ENCODE measurements at places on chromosomes 2 and 18. TPM values are rescaled to one million over a fixed set of nuclear protein-coding genes. Genes with fewer than 3 reads are reported as not detected.
A peak's percentile ranks its signal among the peaks of the same experiment; 100 is the strongest.

DNA sequence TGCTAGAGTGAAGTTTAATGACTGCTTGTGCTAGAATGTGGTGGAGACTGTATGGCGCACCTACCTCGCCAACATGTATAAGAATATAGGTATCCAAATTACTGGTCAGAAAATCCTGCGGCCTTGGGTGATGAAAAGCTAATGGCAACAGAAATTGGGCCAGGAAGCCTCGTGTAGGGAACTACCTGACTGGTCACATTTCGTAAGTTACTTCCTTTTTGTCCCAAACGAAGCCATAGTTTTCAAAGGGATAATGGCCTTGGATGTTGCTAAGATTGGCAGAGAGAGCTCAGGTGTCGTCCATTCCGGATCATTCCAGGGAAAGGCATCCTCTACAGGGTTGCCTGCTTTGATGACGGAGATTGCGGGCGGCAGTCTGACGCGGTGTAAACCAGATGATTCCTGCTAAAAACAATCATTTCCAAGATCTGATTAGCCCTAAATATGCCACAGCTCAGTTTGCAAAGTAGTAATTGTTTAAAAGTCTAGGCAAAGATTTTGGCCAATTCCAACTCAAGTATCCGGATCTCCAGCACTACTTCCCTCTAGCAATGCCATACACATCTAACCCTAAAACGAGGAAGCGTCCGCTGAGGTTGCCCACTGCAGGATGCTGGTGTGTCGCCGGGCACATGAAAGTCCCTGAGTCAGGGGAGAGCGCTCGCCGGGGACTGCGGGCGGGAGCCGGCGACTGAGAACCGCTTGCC, 708 bp upstream of the MALT1 start:
- no peak for DNase-seq

DNA sequence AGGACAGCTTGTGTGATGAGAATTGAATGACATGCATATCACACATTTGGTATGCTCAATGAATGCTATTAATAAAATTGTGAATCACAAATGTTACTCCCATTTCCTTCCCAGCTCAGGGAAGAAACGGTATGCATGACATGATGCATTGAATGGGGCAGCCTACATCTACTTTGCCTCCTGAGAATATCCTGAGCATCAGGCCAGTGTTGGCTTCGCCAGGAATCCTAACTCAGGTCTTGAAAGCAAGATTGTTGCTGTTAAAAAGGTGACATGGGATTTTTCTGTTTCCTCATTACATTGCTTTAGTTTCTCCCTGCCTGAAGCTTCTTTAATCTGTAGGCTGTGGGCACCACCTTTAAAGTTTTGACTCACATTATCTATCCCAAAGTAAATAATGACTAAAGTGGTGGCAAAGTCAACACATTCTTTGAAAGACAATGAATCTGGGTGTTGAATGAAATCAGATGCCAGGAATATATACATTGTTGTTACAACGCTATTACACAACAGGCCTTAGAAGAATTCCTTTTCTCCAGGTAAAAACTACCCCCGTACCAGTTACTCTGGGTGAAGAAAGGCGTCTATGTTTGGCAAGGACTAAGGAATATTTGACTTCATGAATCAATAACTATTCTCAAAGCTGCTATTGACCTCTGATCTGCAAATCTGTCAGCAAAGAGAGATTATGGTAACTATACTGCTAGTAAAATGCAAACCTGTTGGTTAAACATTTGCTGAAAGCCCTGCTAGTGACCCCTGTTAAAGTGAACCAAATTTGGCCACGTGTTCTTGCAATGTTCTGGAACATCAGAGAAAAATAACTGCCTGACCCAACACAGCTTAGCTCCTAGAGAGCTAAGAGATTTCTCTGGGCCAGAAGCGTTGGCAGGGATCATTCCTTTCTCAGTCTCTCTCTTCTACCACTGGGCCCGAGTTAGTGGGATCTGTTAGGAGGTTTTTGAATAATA, 30.5 kb upstream of the NEDD4L start:
- peak; percentile 20 for DNase-seq

DNA sequence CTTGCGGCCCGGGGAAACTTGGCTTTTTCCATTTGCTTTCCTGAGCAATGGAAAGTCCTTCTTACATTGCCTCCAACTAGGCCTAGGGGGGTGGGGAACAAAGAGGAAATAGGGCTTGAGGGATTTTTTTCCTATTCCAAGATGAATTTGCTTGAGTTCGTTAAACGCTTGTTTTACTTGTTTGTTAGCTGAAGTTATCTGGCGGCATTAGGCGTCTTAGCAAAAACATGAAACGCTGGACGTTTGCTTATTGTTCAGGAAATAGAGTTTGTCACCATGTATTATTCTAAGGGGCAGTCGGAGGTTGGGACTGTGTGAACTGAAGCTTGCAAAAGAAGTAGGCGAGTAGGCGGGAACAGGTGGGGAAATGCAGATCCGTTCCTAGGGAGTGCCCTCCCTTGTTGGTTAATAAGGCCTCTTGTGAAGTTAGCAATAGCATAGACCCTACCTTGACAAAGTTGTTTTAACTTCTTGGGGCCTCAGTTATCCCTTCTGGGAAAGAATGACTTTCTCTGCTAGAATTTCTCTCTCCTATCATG, 1.9 kb downstream of the CABLES1 start:
- DNase-seq: no peak

RBM43 gene
- total RNA-seq: 4.8 TPM
